ENCODE measurements at places on chromosomes 2 and 18.

DNA sequence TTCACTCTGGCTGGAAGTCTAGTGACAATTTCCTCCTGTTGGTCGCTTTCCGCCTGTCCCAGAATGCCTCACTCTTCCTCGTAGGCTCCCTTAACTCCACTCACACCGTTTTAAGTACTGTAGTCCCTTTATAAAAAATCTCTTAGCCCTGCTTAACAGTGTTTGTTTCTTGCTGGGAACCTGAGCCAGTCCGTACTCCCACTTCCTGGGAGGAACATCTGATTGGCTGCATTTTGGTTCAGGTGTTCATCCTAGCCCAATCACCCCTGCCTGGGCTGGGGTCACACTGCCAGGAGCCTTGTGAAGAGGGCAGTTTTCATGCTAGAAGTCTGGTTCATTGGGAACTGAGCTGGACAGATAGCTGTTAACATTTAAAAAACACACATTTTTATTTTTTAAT, 25.6 kb upstream of the TOGARAM2 start:
- DNase-seq: no peak

- no peak for DNase-seq
Observed at GRCh38 chr2:23445450-23445868, 60.5 kb downstream of the KLHL29 start.

DNA sequence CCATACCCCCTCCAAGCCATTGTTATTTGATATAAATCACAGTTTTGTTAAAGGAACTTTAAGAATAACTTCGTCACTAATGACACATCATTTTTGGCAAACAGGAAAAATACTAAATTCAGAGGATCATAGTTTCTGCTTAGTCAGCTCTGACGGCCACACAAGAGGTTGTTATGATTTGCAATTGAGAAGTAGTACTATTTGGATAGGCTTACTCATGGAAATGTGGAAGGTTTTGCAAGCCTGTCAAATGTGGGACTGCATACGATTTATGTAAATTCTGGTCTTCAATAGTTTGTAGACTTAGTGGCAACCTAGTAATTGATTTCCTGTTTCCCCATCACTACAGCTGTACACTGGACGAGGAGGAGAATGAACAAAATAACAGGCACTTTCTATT, 108.1 kb downstream of the ARHGEF33 start:
- no peak for DNase-seq

GRCh38 chr2:124678043-124678442, 653.0 kb downstream of the CNTNAP5 start:
- DNase-seq: no peak

GRCh38 chr2:208542465-208543041, 136.0 kb downstream of the PTH2R start:
- DNase-seq: no peak

DNA sequence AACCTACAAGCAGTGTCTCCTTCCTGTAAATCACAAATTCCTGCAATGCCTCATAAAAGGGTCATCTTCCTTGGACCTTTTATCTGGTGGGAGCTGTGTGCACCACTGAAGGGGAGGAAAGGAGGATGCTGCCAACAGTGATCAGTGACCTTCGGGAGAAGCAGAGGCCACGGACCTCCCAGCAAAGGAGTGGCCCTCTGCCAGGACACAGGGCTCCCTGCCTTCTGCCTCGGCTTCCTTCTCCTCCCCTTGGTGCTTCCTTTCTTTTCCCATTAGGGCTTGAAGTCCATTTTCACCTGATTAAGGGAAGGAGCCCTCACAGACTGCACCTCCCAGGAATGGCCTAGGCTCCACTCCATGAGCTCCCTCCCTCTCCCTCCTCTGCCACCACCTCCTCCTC, 85.3 kb upstream of the ITGA6 start:
- no peak for DNase-seq

DNA sequence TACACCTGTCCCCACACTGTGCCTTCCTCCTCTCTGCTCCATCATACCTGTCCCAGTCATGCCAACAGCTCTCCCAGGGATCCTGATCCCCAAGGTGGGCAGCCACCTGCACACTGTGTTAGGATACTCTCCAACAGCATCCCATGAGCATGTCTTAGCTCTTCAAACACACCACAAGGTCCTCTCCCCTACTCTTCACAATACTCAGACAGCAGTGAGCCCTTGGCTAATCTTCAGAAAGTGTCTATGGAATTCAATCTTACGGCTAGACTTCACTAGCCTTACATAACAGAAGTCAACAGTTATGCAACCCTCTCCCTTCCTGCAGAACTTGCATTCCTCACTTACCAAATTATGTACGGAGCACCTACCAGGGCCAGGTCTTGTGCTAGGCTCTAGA, 79.9 kb downstream of the MYO5B start:
- no peak for DNase-seq

GRCh38 chr2:60400462-60401246, 152.8 kb downstream of the BCL11A start:
- no peak for DNase-seq

DNA sequence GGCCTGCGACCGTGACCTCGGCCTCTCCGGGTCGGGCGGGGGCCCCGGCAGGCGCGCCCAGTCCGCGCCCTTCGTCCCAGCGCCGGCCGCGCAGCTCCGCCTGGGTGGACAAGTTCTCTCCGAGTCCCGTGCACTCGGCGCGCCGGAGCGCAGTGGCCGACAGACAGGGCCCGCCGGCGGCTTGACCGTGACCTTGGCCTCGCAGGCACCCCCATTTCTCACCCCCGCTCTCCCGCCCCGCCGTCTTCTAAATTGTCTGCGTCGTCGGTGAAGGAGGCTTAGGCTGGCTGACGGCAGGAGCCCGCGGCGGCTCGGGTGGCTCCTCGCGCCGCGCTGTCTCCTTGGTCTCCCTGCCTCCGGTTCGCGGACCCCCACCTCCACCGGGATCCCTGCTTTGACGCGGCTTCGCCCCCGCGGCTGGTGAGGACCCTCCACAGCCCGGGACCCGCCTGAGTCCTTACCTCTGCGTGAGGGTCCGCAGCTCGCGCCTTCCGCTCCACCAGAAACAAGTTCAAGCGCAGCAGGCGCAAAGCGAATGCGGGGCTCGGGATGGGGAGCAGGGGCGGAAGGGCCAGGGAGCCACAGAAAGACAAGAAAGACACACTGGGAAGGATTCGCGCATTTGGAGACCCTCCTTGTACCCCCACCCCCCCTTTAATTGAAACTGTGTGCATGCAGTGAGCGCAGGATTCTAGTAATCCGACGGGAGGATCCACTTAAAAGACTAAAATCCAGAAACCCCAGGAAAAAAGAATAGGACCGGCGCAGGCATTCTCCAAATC, 4.0 kb downstream of the PTGR3 start:
- no peak for DNase-seq

Data from bone marrow (tissue), 2 donors.